ENCODE measurements at places on chromosomes 5 and 9.

DNA sequence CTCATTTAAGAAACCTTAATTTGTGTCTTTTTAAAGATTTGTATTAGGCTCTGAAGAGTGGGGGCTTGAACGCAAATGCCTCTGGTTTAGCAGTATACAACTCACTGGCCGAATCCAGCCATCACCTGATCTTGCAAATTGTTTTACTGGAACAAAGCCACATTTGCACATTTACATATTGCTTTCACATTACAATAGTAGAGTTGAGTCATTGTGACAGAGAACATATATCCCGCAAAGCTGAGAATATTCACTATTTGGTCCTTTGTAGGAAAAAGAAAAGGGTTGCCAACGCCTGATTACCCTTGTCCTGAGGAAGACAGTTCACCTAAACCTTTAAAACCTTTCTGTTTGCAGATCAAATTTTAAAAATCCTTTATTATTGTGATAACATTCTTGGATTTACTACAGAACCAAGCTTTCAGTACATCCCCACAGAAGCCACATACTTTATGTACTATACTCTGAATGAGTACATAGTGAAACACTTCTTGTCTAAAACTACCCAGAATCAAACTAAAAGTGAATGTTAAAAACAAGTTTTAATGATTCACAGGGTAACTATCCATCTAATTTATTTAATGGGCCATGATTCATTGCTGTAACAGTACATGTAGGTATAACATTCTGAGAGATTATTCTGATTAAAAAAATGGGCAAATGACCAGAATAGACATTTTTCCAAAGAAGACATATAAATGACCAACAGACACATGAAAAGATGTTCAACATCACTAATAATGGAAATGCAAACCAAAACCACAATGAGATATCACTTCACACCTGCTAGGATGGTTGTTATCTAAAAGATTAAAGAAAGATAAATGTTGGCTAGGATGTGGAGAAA, 161.0 kb downstream of the SLC25A46 start:
- DNase-seq = no peak

DNA sequence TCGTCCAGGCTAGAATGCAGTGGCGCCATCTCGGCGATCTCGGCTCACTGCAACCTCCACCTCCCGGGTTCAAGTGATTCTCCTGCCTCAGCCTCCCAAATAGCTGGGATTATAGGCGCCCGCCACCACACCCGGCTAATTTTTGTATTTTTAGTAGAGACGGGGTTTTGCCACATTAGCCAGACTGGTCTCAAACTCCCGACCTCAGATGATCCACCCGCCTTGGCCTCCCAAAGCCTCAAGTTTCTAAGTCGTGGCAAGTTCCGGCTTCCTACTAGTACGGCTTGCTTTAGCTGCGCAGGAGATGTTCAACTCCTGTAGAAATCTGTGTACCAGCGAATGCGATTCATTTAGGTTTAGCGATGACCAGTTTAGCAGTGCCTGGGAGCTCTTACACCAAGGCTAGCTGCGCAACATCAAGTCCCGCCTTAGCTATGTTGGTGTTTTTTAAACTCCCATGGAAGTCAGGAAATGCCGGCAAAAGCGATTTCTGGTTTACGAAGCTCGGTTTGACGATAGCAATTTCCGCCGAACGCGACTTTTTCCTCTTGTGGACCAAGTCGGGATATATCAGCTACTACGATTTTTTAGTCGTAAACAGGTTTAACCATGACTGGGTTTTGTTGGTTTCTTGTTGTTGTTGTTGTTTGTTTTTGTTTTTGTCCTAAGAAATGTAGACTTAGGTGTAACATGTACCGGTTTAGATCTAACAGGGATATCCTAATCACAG, 46.4 kb downstream of the ANXA2R start:
- no peak for DNase-seq

GRCh38 chr5:15566306-15566705, 66.3 kb downstream of the FBXL7 start:
- DNase-seq = no peak

GRCh38 chr9:76521906-76522305, 62.9 kb downstream of the GCNT1 start:
- no peak for DNase-seq

GRCh38 chr9:89622933-89623861, 18.4 kb downstream of the GADD45G start:
- DNase-seq = no peak

DNA sequence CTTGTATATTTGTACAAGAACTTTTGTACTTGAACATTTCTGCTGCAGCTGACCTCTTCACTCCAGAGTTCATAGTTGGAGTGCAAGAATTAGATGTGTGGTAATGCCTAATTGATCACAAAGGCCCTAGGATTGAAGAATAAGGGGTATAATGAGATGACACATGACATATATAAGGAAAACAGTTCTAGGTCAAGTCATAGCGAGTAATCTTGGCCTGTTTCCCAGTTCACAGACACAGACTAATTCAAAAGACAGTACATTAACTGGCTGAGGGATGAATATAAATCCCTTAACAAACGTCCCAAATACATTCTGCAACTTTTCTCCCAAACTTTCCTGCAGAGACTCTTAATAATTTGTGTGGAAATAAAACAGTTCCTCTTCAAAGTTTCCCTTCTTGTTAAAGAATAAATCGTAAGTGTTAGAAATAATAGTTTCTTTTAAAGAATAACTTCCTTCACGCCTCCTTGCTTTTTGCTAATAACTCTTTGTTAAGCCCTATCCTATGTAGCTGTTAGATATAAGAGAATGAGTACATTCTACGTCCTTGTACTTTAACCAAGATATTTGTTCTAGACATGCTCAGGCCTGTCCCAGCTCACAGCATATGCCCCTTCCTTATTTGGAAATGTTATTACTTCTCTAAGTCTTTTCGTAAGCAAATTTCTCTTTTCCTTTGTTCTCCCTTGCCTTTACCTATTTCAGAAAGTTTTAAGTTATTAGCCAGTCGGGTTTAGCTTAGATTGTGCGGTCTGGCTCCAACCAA, 556.4 kb upstream of the CTNND2 start:
- DNase-seq = no peak

DNA sequence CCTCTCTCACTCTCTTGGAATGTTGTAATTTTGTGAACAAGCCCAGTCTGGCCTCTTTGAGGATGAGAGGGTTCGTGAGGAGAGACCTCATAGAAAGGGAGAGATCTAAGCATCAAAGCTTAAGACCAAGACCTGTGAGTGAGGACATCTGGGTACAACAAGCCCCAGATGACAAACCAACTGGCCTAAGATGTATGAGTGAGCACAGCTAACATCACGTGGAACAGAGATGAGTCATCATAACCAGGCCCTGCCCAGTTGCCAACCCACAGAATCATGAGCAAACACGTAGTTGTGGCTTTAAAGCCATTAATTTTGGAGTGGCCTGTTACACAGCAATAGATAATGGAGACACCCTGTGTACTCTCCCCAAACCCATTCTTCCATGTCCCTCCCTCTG, 439.1 kb upstream of the KIF2A start:
- no peak for DNase-seq

DNA sequence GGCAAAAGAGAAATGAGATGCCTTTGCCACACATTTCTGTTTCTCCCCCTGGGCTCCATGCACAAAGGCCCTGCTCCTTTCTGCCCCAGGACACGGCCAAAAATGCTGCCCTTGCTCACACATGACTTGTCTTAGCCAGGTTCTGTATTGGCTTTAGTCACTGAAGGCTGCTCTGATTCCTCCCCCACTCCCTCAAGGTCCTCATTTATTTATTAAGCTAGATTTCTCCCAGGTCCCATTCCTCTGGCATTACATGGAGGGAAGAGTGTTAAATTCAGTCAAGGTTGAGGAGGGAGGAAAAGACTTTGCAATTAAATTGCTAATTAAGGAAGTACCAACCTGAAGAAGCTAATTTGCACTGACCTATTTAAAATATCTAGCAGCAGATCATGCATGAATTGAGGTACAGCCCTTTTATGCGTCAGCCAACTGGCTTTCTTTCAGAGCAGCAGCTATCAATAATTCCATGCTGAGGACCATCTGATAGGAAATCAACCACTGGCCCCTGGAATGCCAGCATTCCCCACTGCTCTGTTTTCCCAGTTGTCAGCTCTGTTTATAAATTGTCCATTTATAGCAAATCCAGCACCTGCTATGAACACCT, 81.2 kb upstream of the MAP3K1 start:
- no peak for DNase-seq

DNA sequence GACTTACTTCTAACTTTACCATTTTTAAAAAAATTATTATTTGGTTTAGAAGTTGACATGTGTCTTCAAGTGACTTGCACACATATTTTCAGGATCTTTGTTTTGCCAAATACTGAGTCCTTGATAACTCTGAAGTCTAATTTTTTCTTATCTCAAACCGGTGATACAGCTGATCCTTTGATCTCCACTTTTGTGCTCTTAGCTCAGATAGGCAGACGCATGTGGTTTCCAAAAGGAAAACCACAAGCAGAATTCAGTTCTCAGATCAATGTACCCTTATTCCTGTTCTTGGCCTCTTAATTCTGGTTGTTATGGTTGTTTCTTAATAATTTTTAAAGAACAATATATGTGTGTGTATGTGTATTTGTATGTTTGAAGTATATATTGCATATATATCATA, 238.3 kb upstream of the EDIL3 start:
- DNase-seq = no peak

DNA sequence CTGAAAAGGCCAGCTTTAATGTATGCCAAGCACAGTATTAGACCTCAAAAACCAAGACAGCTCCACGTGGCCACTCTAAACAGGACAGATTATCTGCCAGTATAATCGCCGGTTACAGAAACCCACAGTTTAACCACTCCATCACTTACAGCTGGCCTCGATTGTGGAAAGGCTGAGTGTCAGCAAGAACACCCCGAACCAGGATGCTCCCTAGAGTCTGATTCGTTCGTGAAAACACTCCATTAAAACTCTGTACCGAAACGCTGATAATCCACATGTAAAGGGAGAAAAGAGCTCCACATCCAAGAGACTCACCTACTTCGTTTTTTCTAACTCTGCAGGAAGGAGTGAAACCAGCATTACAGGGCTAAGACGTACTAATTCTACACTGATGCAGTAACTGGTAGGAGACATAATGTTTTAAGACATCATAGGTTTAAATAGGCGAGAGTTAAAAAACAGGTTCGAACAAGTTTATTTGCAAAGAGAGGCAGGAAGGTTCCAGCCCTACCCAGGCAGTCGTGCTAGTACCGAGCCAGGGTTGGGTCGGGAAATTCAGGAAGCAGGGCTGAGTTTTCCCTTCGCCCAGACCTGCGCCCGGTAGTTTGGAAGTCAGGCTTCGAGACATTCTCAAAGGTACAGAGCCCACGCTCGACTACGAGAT, 949 bp downstream of the SERINC5 start:
- DNase-seq = no peak

DNA sequence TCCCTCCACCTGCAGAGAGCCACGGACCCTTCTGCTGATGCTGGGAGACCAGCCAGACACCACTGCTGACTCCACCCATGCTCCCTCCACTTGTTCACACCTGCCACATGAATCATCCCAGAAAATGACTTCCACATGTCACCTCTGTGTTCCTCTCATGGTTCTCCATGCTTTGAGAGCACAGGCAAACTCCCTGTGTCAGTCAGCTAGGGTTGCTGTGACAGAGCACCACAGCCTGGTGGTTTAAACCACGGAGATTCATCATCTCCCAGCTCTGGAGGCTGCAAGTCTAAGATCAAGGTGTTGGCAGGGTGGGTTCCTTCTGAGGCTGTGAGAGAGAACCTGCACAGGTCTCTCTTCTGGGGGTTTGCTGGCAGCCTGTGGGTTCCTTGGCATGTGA, 381.4 kb downstream of the GADD45G start:
- DNase-seq = no peak

GRCh38 chr9:130421802-130422276, 22.9 kb upstream of the ASS1 start:
- DNase-seq = no peak

GRCh38 chr9:104923289-104923688, 4.7 kb downstream of the ABCA1 start:
- DNase-seq = no peak

DNA sequence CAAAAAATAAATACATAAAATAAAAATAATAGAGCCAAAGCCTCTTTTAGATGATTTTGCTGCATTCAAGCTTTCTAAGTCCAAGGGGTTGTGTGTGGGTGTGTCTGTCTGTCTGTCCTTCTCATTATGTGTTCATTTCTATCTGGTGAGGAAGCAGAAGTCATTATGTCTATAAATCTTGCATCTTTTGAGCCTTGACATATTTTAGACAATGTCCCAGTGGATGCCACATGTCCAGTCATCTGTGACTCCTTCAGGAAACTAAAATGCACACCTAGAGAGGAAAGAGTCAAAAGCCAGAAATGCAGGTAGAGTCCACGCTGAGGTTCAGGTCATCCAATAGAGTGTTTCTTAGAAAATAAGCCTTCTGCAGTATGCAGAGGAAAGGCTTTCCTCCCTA, 80.9 kb downstream of the GALNT10 start:
- DNase-seq = no peak

DNA sequence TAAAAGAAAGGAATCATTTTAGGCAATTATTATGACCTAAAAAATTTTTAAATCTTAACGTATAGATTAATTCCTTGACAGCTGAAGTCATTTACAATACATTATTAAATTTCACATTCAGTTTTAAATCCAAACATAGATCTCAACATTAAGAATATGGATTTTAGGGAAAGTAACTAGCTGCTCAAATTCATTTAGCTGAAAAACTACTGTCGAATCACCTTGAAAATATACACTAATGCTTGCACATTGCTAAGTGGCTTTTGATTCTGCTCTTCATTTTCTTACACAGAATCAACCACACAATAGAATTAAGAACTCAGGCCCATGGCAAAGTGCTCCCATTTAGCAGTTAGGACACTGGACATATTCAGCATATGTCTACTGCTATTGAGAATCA, 454.2 kb downstream of the RAB3C start:
- DNase-seq = no peak

DNA sequence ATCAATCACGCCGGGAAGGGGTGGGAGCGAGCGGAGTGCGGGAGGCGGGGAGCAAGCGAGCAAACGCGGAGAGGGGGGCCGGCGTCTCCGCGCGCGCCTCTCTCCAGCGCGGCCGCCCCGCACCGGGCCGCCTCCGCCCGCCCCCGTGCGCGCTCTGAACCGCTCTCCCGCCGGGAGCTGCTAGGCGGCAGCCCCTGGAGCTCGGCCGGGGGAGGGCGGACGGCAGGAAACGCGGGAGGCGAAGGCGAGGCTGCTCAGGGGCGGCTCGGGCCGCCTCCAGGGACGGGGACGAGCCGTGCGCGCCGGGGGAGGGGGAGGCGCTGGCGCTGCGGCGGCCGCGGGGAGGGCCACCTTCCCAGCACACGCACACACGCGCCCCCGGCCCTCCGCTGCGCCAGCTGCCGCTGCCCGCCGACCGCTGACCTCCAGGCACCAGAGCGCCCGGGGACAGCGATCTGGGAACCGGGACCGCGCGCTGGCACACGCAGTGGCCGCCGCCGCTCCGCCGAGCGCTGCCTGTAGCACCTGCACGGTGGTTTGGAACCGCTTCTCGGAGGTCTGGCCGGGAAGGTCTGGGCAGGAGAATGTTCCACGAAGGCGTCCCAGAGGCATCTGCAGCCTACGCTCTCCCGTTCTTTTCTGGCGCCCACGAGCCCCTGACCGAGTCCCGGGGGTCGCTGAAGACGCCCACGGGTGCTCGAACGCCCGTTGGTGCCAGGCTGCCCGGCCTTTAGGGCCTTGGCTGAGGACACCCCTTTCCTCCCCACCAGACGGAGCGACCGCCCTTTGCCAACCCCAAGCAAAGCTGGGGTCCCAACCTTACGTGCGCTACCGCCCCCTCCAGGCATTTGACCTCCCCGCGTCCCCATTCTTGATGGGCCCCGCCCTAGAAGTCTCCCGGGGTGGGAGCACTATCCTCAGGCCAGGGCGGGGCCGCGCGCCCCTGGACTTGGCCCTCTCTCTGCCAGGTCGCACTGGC, at the start of gene GABBR2:
TSS of gene GABBR2 (minus strand) at position 3 of the 979 bp plus-strand sequence. CDS start 198 bp downstream, outside the sequence.
- no peak for DNase-seq

All from NCI-H1436 treated with DMSO at 0.1 percent for 48 hours (cell line).